ENCODE measurements at places on chromosomes 11 and 22. TPM values are rescaled to one million over a fixed set of nuclear protein-coding genes. Genes with fewer than 3 reads are reported as not detected.

- no peak for DNase-seq
These were observed 22.0 kb downstream of the COA4 start for GRCh38 chr11:73854680-73855079.

DNA sequence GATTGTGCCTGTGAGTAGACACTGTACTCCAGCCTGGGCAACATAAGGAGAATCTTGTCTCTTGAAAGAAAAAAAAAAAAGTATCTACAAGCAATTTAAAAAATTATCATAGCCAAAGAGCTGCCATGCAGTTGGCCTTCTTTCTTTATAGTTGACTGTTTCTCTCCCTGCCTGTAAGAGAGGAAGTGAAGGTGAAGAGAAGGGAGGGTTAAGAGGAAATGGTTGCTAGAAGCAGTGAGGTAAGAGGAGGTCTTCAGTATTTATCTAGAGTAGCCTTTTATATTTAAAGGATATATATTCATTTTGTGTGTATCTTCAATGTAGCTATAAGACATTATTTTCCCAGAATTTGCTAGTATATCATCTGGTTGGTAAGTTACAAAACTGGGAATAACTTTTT is 217.9 kb downstream of the TMEM135 start:
- DNase-seq = no peak

DNA sequence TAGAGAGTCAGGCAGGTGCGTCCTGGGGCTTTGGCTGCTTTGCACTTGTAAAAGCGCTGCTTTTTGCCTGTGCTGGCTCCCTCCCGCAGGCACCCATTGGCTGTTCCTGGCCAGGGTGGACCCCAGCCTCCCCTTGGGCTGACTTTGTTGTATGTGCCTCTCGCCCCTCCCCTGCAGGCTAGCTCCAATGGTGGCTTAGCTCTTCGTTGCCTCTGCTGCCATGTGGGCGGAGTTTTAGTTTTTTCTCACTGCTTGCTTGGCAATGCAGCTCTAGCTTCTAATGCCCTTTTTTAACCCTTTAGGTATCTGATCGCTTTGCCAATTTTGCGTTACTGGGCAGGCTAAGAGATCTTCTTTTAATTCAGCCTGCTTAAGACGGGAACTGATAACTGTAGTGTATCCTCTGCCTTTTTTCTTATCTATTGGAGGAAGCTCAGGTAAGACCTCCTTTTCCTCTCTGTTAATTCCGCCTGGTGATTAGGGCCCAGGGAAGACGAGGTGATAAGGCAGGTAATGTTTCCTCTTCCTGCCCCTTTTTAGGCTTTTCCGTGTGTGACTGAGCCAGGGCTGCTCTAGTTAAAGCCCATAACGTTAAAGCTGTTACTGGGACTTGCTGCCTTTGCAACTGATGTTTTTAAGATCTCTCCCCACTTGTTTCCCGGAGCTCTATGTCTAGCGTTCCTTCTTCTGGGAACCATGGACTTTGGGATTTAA is 11.7 kb upstream of the GLYATL1 start:
- no peak for DNase-seq

DNA sequence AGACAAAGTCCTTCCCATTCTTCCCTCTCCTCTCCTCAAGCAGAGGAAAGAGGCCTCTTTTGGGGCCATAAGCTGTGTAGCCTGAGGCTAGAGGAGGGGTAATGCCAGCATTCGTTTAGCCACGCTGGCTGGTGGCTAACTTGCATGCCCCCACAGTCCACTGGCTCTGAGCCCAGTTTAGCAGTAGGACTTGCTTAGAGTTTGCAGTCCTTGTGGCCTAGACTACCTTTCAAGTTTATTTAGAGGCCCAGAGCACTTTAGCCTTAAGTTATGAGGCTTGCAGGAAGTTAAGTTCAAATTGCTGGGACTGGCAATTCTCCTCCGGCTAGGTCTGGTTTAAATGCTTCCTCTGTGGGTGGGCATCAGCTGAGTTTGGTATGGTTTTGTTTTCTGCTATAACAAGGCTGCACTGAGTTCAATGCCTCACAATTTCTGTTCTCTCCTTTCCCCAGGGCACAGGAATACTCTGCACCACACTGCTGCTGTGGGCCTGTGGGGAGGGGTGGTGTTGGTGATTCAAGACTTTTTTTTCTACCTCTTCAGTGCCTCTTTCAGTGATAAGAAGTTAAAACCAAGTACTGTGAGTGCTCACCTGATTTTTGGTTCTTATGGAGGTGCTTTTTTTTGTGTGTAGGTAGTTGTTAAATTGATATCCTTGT is 281.0 kb upstream of the C11orf87 start:
- DNase-seq = no peak

The GAS2L1 gene
- total RNA-seq = 20.4 TPM

The ROBO3 gene
- 14.1 TPM for total RNA-seq

All from myocyte (in vitro differentiated cells).